ENCODE measurements at places on chromosomes 5 and 9.
A peak's percentile ranks its signal among the peaks of the same experiment; 100 is the strongest.

DNA sequence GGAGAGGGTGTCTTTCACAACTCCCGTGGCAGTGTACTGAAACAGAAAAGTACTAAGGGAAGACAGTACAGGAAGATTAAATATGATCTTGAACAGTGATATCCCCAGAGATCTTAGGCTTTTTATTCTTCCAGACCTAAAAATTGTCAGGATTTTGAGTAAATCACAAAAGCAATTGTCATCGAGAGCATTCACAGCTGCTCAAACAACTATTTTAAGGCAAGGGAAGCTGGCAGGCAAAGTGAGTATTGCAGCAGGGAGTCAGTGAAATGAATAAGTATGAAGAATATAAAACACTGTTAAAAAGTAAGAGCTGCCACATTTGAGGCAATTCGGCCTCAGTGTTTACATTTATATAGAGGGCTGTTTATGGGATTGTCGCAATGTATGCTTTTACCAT lies 479.0 kb downstream of the CAAP1 start:
- DNase-seq: no peak

DNA sequence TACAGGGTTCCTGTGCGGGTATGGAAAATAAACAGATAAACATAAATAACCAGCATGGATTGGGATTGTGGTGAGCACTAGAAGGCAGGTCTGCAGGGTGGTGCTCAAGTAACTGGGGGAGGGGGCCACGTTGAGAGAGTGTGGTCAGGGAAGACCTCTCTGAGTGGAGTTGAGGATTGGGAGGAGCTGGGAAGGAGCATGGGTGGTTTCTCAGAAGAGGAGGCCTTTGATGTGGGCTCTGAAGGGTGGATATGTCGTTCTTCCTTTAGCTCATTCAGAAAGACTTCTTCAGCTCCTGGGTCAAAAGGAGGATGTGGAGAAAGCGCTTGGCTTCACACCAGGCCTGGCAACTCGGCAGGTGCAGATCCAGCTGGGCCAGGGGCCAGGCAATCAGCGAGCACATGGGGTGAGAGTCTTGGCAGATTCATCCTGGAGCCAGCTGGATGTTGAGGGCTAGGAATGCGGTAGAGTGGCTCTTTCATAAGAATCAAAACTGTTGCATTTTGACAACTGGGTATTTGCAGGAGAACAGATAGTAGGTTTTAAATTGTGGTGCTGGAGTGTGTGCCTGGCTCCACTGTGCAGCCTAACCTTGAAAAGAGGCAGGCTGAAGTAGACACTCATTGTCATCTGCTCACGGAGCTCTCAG lies 71.7 kb downstream of the PCSK5 start:
- DNase-seq: no peak

DNA sequence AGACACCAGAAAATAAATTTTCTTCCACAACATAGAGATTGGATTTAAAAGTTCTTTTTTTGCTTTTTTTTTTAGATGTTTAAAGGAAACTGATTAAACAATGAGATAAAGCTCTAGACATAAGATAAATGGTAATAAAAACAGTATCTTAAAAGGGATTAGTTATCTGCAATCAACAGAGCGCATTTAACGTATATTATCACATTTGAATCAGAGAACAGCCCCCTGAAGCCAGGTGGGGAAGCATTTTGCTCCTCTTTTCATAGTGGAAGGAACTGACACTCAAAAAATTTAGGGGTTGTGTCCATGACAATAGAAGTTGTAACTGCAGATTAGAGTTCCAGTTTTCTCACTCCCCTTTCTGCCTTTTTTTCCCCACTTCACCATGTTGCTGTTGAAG lies 367.6 kb downstream of the SPATA31D1 start:
- DNase-seq: no peak

GRCh38 chr5:135425641-135426040 lies 21.5 kb downstream of the DCANP1 start:
- no peak for DNase-seq

DNA sequence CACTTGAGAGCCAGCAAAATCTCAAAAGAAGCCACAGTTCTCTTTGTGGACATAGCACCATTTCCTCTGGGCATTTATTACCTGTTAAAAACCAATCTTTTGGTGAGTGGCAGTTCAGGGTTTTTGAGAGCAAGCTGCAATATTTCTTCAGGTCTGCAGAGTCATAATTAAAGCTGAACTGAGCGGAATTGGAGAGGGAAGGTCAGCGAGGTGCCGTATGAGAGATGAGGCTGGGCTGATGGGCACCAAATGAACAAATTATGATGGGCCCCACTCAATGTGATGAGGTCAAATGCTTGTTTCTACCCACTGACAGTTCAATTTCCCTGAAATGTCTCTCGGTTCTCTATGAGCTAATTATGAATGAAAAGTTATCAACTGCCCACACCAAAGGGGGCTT lies 231.9 kb downstream of the AP3B1 start:
- DNase-seq: no peak

- DNase-seq: no peak
Observed at GRCh38 chr9:34551751-34552605, 29.2 kb upstream of the ENHO start.

DNA sequence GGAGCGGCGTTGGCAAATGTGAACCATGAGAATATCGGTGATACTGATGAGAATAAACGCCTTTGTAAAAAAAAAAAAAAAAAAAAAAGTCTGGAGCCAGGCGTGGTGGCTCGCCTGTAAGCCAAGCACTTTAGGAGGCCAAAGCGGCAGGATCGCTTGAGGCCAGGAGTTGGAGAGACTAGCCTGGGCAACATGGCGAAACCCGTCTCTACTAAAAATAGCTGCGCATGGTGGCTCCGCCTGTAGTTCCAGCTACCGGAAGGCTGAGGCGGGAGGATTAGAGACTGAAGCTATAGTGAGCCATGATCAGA lies 425 bp upstream of the NFX1 start:
- no peak for DNase-seq

DNA sequence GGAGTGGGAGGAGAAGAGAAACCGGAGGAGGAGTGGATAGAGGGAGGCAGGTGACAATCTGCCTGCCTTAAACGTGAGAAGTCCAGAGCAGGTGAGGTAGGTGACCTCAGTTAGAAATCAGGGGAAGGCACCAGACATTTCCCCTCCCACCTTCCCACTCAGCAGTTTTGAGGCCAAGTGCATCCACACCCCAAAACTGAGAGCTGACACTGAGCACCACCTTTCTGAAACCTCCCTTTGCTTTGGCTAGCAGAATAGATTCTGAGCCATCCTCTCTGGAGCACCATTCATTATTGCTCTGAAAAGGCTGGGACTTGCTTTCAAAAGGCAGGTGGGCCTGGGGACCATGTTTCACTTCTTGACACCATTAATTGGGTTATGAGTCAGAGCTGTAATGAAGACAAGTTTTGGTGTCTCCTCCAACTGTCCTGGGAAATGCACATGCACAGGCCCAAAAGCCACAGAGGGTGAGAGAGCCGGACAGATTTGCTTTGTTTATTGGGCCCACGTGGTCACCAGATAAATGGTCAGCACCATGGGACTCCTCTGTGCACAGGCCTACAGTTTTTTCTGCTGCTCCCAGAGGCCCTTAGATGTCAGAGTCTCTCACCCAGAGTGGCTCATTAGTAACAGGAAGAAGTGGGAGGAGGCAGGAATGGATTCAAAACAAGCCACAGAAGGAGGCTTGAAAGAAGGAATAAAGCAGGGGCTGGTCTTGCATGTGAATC lies 314.7 kb downstream of the TLE1 start:
- DNase-seq: no peak

DNA sequence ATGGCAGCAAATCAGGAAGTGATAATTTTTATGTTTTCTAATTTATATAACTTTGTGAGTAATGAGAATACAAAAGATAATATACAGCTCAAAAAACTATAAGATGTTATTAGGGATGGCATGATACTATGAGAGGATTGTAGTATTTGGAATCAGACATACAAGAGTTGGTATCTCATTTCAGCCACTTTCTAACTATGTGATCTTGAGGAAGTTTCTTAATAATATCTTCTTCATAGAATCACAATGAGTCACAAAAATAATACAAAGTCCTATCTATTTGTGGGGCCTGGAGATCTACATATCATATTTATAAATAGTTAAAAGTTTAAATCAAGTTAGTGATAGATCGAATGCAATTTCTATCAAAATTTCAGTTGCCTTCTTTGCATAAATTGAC lies 23.7 kb upstream of the TMED7 start:
- no peak for DNase-seq

- no peak for DNase-seq
Observed at GRCh38 chr9:137439158-137439714, 1.9 kb downstream of the ENTPD8 start.

DNA sequence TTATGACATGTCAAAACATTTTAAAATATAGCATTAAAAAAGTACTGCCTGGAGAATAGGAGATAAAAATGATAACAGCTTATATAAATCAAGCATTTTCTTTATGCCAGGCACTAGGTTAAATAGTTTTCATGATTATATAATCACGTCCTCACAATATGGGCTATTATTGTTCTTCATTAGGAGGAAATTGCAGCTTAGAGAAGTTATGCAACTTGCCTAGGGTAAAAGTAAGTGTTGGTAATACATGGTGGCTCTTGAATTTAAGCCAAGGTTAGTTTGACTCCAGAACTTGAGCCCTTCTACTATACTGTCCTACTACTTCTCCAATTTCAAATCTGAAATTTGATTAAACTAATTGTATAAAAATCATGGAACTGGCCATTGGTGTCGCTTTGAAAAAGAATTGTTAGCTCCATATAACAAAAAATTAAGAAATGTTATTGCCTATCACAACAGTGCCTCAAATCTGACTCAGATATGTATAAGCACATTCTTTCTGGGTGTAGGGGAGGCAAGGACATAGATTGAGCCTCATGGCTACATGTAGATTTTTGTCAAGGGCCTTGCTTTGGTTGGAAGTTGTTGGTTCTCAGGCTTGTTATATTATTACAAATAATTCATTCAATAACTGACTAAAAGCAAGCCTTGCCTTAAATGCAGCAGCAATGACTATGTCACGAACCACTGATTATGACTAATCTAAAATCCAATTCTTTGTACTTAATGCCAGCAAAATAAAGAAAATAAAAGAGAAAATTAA lies 223.5 kb upstream of the DAB2 start:
- DNase-seq: no peak

GRCh38 chr9:129483415-129484351 lies 137.2 kb downstream of the C9orf50 start:
- DNase-seq: peak; percentile 64

DNA sequence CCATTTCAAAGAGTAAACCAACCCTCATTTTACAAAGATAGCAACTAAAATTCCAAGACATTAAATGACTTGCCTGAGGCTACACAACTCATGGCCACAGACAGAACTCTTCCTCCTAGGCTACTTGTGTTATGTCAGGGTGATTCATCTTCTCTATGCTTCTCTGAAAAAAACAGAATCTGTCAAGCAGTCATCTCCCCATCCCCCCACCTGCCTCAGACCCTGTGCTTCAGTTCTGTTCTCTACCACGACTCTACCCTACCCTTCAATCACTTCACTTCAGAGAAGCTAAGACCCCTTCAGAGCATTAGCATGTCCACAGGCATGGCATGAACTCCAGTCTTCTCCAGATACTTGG lies 277.7 kb upstream of the PTGER4 start:
- no peak for DNase-seq

DNA sequence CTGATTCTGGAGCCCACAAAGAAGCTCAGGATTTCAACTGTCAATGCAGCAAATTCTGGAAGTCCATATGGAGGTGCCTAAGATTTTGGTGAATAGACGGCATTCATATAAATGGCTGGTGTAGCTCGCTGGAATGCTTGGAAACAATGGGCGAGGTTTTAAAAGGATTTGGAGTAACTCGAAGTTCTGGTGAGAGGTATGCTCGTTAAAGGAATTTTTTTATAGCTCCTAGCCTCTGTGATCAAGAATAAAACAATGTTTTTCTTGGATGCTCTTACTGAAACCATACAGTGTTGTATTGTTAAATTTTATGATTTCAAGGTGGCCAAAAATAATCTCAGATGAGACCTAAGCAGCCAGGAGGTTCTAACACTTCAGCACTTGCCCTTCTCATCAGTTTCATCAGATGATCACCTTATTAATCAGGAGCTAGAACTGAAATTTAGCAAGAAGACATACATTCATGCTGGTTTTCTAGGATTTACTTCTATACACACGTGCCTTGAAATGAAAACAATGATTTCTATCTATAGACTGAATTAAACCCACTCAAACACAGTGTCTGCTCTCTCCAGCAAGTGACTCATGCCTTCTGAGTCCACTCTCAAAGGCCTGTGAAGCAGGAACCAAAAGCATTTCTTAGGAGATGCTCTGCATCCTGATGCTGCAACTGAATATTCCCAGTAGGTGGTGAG lies 79.2 kb downstream of the OTULIN start:
- no peak for DNase-seq

- DNase-seq: no peak
Observed at GRCh38 chr9:93596399-93596798, 20.0 kb downstream of the PHF2 start.

GRCh38 chr5:6181147-6181729 lies 197.1 kb downstream of the MED10 start:
- DNase-seq: no peak

DNA sequence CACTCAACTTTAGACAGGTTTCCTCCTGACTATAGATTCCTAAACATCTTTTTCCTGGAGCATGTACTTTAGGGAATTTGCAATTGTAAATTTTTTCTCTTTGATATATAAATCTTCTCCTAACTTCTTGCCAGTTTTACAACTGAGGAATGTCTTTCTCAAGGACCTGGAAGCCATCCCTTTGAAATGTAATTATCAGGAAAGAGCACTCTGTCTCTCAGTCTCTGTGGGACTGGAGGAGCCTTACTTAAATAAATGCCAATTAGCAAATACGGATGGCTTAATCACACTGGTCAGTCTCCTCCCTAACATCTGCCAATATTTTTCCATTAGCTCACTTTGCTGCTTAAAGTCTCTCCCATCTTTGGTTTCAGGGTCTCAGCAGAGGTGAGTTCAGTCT lies 344.3 kb upstream of the ARRDC3 start:
- DNase-seq: no peak

GRCh38 chr9:134548618-134549017 lies 93.0 kb upstream of the COL5A1 start:
- DNase-seq: no peak

GRCh38 chr5:173618927-173619519 lies 2.6 kb upstream of the BOD1 start:
- peak; percentile 42 for DNase-seq

GRCh38 chr5:141598391-141599345 lies 20.1 kb downstream of the DIAPH1 start:
- DNase-seq: no peak

- no peak for DNase-seq
Observed at GRCh38 chr9:68637020-68637419, 68.0 kb upstream of the PIP5K1B start.

DNA sequence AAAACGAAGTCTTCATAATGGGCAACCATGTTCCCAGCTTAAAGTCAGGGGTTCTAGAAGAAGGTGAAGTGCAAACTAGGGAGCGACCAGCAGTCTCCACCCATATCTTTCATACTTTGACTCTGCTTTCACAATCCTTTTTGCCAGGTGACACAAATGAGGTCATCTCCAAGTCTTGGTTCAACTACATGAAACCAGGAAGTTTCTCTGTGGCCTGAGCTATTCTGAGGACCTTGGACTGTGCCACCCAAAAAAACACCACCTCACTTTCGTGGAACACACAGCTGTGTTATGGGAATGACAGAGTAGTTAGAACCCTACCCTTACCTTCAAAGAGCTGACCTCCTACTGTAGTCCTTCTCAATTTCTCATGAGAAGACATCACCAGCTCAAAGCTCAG lies 309.2 kb downstream of the AGTPBP1 start:
- DNase-seq: no peak

GRCh38 chr9:131037335-131038255 lies 28.6 kb downstream of the LAMC3 start:
- DNase-seq: no peak

- no peak for DNase-seq
Observed at GRCh38 chr9:12847561-12847960, 72.7 kb downstream of the LURAP1L start.
